ENCODE measurements at places on chromosomes 1 and 21.

- peak; percentile 96 for DNase-seq
Measured at GRCh38 chr1:215543191-215543606, 23.9 kb upstream of the KCTD3 start.

GRCh38 chr1:162387226-162388082 lies 5.9 kb downstream of the C1orf226 start:
- no peak for DNase-seq

DNA sequence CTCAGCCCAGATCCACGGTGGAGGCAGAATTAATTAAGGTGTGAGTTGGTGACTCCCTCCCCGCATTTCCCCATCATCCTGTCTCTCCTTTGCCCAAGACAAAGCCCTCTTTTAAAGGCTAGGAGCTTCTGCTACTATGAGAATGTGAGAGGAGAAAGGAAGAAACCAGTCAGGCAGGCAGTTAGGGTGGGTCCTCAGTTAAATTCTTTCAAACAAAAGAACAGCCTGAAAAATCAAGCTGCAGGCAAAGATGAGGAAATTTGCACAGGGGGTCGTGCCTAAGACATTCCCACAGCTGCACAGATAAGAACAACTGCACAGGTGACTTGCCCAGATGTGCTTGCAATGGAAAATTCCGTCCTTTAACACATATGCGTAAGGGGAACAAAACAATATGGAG lies 47.6 kb downstream of the SERTAD4 start:
- DNase-seq, result no peak

DNA sequence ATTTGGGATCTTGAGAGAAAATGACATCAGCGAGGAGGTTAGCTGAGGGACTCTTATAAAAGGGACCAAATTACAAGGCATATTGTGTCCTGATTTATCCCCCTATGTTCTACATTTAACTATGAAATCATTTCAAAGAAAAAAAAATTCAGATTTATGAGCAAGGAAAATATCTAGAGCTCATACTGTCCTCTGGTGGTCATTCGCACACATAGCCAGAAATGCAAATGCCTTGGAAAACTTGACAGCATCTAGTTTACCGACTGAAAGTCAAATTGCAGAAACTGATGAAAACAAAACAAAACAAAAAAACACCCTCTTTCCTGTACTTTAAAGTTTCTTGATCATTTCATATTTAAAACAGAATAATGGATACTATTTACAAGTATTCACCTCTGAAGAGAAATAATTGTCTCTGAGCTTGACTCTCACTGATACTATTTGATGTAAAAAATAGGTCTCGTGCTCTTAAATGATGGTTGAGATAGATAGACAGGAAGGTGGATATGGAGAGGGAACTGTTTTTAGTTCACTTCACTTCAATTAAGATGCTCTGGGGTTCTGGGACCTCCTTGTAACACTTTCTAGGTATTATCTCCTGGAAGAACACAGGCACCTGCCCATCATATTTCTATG lies 253.8 kb downstream of the PCP4 start:
- DNase-seq, result no peak

- no peak for DNase-seq
Measured at GRCh38 chr1:227996187-227996950, 10.4 kb upstream of the WNT3A start.

DNA sequence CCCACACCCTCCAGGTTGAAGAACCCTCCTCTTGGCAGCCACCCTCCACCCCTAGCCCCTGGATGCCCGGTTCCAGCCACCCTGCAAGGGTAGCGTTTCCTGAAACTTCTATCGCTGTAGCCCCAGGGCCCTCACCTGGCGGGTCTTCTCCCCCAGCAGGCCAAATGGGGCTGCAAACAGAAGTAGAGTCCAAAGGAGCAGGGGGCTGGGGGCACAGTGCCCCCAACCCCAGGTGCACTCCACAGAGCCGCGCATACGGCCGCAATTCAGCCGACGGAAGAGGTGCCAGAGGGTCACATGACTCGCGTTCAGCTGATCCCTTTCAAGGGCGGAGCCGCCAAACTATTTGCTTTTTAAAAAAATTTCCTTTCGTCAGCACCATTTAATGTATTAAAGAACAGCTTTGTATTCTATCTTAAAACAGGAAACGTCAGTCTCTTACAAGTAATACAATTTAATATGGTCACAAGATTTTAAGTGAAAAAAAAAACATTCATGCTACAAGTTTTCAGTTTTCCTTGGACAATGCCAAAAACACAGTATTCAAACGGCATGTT lies at the start of gene GLMP:
Gene GLMP (minus strand): TSS at position 289 of the 557 bp plus-strand sequence. CDS start 34 bp downstream, at position 255.
- peak; percentile 70 for DNase-seq

DNA sequence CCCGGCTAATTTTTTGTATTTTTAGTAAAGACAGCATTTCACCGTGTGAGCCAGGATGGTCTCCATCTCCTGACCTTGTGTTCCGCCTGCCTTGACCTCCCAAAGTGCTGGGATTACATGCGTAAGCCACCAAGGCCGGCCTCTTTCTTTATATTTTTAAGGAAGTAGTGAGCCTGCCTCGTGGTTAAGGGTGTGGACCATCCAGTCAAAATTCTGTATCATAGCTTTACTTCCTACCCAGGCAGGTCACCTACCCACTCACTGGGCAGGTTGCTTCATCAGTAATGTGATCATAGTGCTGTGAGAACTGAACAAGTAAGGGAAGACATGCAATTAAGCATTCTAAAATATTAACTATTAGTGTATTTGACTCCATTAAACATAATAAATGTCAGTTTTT lies 8.1 kb upstream of the ACOT7 start:
- no peak for DNase-seq

DNA sequence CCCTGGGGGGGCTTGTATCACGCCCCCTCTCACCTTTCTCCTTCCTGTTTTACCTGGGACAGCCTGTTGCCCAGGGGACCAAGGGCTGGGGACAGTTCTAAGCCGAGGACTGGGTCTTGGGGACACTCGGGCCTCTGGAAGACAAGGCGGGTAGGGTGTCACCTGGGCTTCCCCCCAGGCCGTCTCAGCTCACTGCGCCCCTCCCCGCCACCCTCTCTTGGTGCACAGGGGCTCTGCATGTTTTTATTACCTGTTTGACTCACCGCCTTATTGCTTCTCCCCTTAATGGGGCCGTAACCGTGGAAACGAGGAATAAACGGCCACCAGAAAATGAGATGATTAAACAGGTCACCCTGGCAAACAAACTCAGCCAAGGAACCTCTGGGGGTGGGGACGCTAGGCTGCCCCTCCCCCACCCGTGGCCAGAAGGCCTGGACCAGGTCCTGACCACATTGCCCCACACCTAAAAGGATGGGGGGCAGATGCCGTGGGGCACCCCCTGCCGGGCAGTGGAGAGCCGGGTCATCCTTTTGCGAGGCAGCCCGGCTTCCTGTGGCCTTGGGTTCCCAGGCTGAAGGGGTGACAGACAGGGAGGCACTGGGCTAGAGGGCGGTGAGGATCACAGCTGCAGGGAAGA lies 109.9 kb downstream of the CASZ1 start:
- no peak for DNase-seq

DNA sequence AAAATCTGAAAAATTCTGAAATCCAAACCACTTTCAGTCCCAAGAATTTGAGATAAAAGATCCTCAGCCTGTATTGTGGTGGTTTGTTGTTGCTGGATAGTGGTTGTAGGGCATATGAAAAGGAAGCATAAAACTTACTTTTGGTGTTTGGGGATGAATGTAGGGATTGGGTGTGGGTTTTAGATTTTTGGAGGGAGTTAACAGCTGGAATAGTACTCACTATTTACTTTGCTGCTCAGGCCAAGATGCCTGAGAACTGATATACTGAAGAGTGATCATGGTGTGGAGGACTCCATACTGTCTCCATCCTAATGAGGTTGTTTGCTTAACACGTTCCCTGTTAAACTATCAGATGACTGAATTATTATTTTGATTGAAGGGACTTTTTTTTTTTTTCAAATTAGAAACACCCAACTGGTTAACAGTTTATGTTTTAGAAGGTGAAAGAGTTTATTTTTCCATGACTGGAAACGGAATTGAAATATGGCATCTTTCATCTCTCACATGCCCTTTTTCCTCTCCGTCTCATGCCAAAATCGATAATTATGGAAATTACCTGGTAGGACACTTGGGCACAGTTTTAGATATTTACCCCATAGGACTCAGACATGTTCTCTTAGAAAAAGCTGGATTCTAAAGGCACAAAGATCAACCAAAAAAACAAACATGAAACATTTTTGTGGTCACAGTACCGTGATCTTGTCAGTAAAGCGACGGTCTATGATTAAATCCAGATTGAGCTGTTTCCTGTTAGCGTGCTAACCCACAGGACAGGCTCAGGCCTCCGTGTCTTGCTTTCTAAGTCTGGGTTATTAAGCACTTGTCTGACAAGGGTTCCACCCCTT lies 37.3 kb downstream of the RGL1 start:
- peak; percentile 98 for DNase-seq

DNA sequence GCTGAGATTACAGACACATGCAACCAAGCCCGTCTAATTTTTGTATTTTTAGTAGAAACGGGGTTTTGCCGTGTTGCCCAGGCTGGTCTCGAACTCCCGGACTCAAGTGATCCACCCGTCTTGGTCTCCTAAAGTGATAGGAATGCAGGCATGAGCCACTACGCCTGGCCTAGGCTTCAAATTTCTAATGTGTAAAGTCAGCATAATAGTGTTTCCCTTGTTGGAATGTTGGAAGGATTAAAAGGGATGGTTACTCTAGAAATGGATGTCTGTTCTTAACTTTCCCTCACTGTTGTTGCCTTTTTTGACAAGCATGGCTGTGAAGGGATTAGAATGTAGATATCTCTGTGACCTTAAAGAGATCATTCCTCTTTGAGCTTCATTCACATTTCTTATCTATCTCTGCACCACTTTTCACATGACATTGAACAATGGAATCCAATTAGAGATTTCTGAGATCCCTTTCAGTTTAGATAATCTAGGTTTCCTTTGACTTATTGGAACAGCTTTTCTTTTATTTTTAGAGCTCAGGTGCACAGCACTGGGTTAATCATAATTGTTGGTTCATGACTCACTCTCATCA lies 33.7 kb downstream of the NFASC start:
- DNase-seq, result no peak

DNA sequence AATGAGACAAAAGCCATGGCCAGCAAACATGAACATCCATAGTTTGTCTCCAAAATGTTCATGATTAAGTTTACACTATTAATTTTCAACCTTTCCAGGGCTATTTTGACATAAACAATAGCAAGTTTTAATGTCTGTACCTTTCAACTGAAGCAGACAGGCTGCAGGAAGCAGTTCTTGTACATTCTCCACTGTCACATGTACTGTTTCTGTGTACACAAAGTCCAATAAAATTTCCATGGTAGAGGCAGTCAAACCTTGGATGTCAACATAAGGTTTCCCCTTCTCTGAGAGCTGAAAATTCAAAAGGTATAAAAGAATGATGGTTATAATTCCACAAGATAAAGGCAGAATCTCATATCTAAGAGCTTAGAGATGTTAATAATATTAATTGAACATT lies 7.4 kb downstream of the KLHL12 start:
- DNase-seq, result no peak

DNA sequence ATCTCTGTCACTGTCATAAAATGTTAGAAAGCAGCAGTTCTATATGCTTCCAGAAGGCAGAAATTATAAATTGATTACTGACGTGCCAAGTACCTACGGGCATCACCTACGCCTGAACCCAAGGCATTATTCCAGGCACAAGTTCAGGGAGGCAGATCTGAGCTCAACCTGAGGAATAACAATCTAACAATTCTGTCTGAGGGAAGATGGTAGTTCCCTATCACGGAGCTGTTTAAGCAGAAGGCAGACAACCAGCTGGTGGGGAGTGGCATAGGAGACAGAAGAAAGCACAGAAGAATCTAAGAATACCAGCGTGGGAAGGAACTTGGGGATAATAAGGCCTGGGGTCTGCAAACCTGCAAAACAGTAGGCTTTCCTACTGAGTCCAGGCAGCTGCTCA lies 40.4 kb downstream of the SLC9A1 start:
- DNase-seq, result no peak

GRCh38 chr1:94797291-94797690 lies 22.9 kb upstream of the SLC44A3 start:
- DNase-seq, result peak; percentile 31

- DNase-seq, result no peak
Measured at GRCh38 chr1:230174471-230175162, 107.6 kb downstream of the GALNT2 start.

- no peak for DNase-seq
Measured at GRCh38 chr1:165495858-165496205, 48.0 kb upstream of the LRRC52 start.

DNA sequence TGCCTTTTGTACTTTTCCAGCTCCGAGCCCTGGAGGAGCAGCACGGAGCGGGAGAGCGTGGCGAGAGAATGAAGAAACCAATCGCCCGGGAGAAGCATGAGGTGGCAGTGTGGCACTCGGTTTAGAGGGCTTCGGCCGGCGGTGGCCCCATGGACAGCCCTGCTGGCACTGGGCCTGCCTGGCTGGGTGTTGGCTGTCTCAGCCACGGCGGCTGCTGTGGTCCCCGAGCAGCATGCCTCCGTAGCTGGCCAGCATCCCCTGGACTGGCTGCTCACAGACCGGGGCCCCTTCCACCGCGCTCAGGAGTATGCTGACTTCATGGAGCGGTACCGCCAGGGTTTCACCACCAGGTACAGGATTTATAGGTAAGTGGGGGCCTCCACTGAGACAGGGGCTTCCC lies 59.0 kb downstream of the BRINP2 start:
- DNase-seq, result no peak

GRCh38 chr1:65832296-65832695 lies 39.6 kb downstream of the PDE4B start:
- DNase-seq, result peak; percentile 77

DNA sequence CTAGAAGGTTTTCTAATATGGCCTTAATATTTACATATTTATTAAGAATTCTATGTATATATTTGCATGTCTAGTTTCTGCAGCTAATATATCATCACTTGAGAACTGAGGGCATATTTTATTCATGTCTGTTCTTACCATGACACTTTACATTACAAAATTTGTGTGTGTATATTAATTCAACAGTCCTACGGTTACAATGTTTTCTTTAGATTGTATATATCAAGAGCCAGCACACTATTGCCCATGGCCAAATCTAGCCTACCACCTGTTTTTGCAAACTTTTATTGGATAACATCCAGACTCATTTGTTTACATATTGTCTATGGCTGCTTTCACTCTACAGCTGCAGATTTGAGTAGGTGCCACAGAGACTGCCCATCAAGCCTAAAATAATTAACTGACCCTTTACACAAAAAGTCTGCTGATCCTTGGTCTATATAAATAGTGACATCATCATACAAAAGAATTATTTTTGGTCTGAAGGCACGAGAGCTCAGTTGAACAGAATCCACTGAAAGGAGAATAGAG lies 577.4 kb upstream of the PBX1 start:
- DNase-seq, result no peak

- no peak for DNase-seq
Measured at GRCh38 chr1:53918343-53918742, 24.4 kb downstream of the DIO1 start.

GRCh38 chr1:53460666-53461322 lies 1.6 kb downstream of the DMRTB1 start:
- no peak for DNase-seq

DNA sequence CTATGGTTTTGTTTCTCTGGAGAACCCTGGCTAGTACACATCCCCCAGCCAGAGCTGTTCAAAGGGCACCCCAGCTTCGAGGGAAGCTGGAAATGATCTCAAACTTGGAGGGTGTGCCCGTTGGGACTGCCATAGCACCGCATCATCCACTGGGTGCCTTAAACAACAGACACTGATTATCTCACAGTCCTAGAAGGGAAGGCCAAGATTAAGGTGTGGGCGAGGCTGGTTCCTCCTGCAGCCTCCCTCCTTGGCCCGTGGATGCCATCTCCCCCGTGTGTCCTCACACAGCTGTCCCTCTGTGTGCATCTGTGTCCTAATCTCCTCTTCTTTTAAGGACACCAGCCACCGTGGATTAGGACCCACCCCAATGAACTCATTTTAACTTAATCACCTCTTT lies 4.2 kb upstream of the IBA57 start:
- DNase-seq, result no peak

- DNase-seq, result no peak
Measured at GRCh38 chr21:41786509-41786987, 19.7 kb upstream of the RIPK4 start.

Data from HCEC 1CT (cell line).